Breast epithelium (tissue), 4 donors: ENCODE measurements at places on chromosomes 3 and 15.

DNA sequence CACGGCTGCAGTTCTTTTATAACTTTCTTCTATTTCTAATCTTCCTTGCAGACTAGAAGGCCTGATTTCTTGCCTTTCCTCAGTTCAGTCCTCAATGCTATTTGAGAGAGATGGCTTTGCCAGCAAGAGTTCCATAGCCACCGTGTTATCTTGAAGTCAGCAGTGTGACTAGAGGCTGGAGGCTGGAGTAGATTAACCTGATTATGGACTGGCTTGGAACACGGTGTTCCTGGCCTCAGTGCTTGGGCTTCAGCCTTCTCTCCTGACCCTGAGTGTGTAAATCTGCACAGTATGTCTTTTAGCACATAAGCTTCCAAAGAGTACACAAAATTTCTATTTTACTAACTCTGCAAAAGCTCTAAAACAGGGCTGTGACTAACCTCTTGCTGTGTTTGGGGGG lies 61.4 kb downstream of the CCDC54 start:
- H3K27me3 ChIP-seq: no peaks in the 10 kb centered on the region
- H3K36me3 ChIP-seq: no peaks in the 10 kb centered on the region
- no peak overlapping the region for H3K4me3 ChIP-seq
- no peak for DNase-seq

DNA sequence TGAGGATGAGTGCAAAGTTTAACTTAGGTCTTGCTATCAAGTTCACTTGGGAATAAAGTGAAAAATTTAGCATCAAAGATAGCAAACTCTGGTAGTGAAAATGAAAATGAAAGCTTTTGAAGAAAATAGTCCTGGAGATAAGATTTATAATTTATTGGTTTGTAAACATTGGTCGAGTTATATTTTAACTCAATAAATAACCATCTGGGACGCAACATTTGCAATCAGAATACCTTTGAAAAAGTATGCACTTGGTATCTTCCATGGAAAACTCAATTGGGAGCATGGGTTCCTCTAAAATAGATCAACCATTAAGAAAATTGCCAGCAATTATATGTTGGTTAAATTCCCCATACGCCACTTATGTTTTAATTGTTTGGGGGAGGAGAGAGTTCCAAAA lies 209.5 kb downstream of the NAALADL2 start:
- no peak for DNase-seq
- no peaks in the 10 kb centered on the region for H3K36me3 ChIP-seq
- no peaks in the 10 kb centered on the region for H3K4me1 ChIP-seq
- no peak overlapping the region for H3K27ac ChIP-seq
- H3K4me3 ChIP-seq: no peak overlapping the region

DNA sequence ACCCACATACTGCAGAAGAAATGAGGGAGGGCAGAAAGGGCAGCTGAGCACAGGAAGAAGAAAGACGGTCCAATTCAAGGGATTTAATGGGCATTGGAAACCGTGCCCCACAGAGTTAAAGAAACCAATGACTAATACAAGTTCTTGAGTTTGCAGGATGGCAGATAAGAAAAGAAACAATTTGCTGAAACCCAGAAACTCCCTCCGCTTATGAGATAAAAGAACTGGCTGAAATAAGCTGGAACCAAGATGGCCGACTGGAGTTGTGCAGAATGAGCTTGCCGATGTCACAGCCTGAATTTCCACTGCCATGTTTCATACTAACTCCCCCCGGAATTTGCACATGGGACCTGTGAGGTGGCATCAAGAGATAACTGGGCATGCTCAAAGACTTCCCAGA lies 47.1 kb downstream of the SCAP start:
- no peaks in the 10 kb centered on the region for H3K27me3 ChIP-seq
- H3K4me3 ChIP-seq: no peak overlapping the region
- H3K36me3 ChIP-seq: no peaks in the 10 kb centered on the region
- no peak for DNase-seq

DNA sequence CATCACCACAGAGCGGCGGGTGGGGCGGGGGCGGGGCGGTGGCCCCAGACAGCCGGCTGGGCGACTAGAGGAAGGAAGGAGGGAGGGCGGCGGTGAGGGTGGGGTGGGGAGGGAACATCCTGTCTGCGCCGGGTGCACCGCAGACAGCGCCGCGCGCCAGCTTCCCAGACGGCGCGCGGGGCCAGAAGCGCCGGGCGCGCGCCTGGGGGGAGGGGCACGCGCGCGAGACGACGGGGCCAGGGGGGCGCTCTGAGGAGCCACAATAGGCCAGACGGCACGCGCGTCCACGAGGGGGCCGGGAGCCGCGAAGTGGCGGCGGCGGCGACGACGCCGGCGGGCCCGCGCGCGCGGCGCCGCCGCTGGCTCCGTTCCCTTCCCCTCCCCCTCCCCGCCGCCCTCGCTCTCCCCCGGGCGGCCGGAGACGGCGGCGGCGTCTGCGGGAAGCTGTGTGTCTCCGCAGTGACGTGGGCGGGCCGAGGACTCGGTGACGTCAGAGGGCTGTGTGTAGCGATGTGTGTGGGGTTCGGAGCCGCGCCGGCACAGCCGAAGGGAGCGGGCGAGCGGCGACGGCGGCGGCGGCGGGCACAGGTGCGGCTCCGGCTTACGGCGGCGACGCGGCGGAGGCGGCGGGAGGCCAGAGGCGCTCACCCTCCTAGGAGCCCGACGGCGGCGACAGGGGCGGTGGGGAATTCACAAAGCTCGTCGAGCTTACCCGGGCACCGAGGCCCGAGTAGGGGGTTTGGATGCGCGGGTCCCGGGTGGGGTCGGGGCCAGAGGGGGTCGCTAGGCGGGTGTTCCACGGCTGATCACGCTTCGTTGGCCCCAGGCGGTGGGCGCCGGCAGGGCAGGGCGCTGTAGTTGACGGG lies at the start of gene SKIL:
Gene SKIL, plus strand, starts transcription at position 540 of the 866 bp plus-strand sequence. CDS start 2,617 bp downstream, outside the sequence.
- no peaks in the 10 kb centered on the region for H3K36me3 ChIP-seq
- H3K27me3 ChIP-seq: no peaks in the 10 kb centered on the region
- H3K27ac ChIP-seq: peak within 1 kb of the TSS; percentile 100
- peak; percentile 95 for DNase-seq
- H3K4me1 ChIP-seq: no peaks in the 10 kb centered on the region

DNA sequence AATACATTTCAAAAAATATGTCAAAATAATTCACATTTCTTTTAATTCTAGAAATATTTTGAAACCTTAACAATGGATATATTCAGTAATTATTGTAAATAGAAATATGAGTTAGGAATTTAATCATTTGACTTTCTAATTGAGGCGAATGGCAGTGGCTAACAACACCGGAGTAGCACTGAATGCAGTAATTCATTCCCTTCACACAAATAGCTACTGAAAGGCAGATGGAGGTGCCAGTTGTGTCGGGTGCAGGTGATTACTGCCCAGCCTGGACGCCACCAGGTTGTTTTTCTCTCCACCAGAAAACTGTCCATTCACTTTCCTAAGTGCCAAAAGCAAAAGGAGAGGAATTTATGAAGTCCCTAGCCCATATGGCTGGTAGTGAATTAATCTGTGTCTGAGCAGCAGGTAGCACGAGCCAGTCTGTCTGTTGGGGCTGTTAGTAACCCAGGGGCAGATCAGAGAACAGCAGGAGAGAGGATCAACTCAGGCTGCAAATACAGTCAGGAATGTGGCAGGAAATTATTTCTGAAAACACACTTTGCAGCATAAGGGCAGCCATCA lies 79.3 kb upstream of the GMNC start:
- no peak for DNase-seq
- no peak overlapping the region for H3K4me3 ChIP-seq
- H3K36me3 ChIP-seq: no peaks in the 10 kb centered on the region

GRCh38 chr3:186280737-186281136 lies 81.3 kb downstream of the DGKG start:
- no peaks in the 10 kb centered on the region for H3K27me3 ChIP-seq
- no peak overlapping the region for H3K4me3 ChIP-seq
- no peaks in the 10 kb centered on the region for H3K36me3 ChIP-seq
- no peak for DNase-seq

GRCh38 chr3:148106062-148106461 lies 591.6 kb upstream of the AGTR1 start:
- no peaks in the 10 kb centered on the region for H3K27me3 ChIP-seq
- no peaks in the 10 kb centered on the region for H3K36me3 ChIP-seq
- no peak for DNase-seq
- H3K4me3 ChIP-seq: no peak overlapping the region
- H3K4me1 ChIP-seq: no peaks in the 10 kb centered on the region

DNA sequence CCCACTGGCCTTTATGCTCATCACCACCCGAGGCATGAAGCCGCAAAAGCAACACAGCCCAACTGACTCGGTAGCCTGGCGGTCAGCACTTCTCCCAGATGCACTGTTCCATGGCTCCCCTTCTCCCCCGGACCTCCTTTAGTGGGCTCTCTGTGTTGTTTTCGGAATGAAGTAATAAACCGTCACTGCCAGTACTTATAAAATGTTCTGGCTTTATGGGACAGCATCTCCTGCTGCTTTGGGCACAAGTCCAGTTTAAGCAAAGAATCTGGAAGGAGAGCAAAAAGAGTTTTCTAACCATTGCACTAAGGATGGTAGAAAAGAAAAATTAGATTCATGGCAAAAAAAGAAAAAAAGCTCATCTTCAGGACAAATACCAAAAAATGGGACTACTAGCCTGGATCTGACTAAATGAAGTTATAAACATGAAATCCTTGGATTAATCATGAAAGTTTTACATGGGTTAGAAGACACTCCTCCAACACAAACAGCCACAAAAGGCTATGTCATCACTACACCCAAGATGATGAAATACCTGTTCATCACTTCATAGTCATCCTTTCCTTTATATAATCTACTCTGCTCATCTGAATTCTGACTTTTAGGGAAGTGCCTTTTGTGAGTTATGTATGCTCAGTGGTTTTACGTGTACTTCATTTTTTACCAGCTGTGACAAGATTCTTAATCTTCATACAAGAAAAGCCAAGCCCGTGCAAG lies 89.5 kb upstream of the UBE2E2 start:
- H3K4me1 ChIP-seq: no peaks in the 10 kb centered on the region
- H3K27me3 ChIP-seq: no peaks in the 10 kb centered on the region
- no peaks in the 10 kb centered on the region for H3K36me3 ChIP-seq
- H3K27ac ChIP-seq: no peak overlapping the region

GRCh38 chr15:90701048-90701447 lies 16.1 kb upstream of the BLM start:
- H3K4me1 ChIP-seq: no peaks in the 10 kb centered on the region
- H3K36me3 ChIP-seq: no peaks in the 10 kb centered on the region
- H3K4me3 ChIP-seq: no peak overlapping the region
- no peak overlapping the region for H3K27ac ChIP-seq

DNA sequence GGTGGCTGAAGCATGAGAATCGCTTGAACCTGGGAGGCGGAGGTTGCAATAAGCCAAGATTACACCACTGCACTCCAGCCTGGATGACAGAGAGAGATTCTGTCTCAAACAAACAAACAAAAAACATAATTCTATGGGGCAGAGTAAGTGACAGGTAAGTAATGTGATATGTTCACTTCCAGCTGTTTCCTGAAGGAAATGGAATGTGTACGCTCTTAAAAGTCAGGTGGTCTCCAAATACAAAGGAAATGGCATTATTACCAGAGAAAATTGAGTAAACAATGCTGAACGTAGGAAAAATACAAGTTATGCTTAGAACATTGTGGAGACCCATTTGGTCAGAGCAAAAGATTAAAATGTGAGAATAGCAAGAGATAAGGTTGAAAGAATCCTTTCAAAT lies 278.5 kb downstream of the SCAPER start:
- no peaks in the 10 kb centered on the region for H3K4me1 ChIP-seq
- no peaks in the 10 kb centered on the region for H3K36me3 ChIP-seq
- no peak overlapping the region for H3K27ac ChIP-seq
- H3K27me3 ChIP-seq: no peaks in the 10 kb centered on the region
- no peak overlapping the region for H3K4me3 ChIP-seq
- DNase-seq: no peak

GRCh38 chr15:62482785-62483429 lies 317.8 kb upstream of the C2CD4B start:
- no peak overlapping the region for H3K27ac ChIP-seq
- H3K36me3 ChIP-seq: no peaks in the 10 kb centered on the region
- no peak for DNase-seq

- H3K27me3 ChIP-seq: no peaks in the 10 kb centered on the region
- no peak overlapping the region for H3K27ac ChIP-seq
- no peaks in the 10 kb centered on the region for H3K4me1 ChIP-seq
- no peaks in the 10 kb centered on the region for H3K36me3 ChIP-seq
Measured at GRCh38 chr3:172466553-172467130, 18.4 kb upstream of the GHSR start.

DNA sequence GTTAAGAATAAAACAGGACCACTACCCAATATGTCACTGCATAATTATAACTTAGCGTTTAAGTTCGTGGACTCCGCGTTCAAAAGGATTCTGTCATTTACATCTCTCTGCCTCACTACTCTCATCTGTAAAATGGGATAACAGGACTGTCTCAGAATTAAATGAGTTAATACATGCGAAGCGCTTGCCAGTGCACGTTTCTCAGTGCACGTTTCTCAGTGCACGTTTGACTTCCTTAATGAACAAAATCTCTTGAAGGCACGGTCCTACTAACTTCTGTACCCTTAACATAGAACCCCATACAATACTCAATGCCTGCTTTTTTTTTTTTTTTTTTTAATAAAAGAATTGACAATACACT lies 499 bp downstream of the RABL3 start:
- H3K27me3 ChIP-seq: no peaks in the 10 kb centered on the region
- peaks cover 12% of the 10 kb centered on the region for H3K4me1 ChIP-seq
- peak overlapping the region; percentile 69 for H3K4me3 ChIP-seq
- DNase-seq: no peak
- peak overlapping the region; percentile 99 for H3K27ac ChIP-seq
- no peaks in the 10 kb centered on the region for H3K36me3 ChIP-seq

GRCh38 chr15:65286069-65286703 lies 497 bp downstream of the PARP16 start:
- no peaks in the 10 kb centered on the region for H3K27me3 ChIP-seq
- DNase-seq: no peak
- H3K4me1 ChIP-seq: no peaks in the 10 kb centered on the region
- H3K4me3 ChIP-seq: peak overlapping the region; percentile 66

DNA sequence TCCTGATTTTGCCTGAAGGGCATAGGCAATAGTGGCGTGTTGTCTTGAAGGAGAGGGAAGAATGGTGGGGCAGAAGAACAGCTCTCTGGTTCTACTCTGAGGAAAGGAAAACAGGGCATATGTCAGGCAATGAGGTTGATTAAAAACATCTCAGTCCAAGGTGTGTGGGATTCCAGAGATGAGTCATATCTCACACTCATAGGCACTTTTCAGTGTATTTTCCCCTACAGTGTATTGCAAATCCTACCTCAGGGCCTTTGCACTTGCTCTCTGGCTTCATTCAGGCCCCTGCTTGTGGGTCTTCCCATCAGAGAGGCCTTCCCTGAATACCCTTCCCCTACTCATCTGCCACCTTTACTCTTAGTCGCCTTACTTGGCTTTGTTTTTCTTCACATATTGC lies 107.8 kb downstream of the SLCO3A1 start:
- no peaks in the 10 kb centered on the region for H3K4me1 ChIP-seq
- H3K27ac ChIP-seq: no peak overlapping the region
- DNase-seq: no peak
- H3K27me3 ChIP-seq: no peaks in the 10 kb centered on the region
- H3K36me3 ChIP-seq: no peaks in the 10 kb centered on the region

GRCh38 chr3:52123106-52123725 lies 31.0 kb downstream of the POC1A start:
- no peaks in the 10 kb centered on the region for H3K4me1 ChIP-seq
- no peaks in the 10 kb centered on the region for H3K36me3 ChIP-seq
- no peak overlapping the region for H3K27ac ChIP-seq
- no peak for DNase-seq
- H3K27me3 ChIP-seq: no peaks in the 10 kb centered on the region

GRCh38 chr15:28080386-28080785 lies 18.7 kb downstream of the OCA2 start:
- no peaks in the 10 kb centered on the region for H3K27me3 ChIP-seq
- H3K4me1 ChIP-seq: no peaks in the 10 kb centered on the region
- DNase-seq: no peak
- H3K36me3 ChIP-seq: no peaks in the 10 kb centered on the region
- H3K27ac ChIP-seq: no peak overlapping the region

- H3K27ac ChIP-seq: no peak overlapping the region
- no peaks in the 10 kb centered on the region for H3K4me1 ChIP-seq
- H3K36me3 ChIP-seq: no peaks in the 10 kb centered on the region
- H3K27me3 ChIP-seq: no peaks in the 10 kb centered on the region
Measured at GRCh38 chr15:26615188-26615926, 157.5 kb downstream of the GABRB3 start.
